ENCODE measurements at places on chromosomes 1 and 21.

DNA sequence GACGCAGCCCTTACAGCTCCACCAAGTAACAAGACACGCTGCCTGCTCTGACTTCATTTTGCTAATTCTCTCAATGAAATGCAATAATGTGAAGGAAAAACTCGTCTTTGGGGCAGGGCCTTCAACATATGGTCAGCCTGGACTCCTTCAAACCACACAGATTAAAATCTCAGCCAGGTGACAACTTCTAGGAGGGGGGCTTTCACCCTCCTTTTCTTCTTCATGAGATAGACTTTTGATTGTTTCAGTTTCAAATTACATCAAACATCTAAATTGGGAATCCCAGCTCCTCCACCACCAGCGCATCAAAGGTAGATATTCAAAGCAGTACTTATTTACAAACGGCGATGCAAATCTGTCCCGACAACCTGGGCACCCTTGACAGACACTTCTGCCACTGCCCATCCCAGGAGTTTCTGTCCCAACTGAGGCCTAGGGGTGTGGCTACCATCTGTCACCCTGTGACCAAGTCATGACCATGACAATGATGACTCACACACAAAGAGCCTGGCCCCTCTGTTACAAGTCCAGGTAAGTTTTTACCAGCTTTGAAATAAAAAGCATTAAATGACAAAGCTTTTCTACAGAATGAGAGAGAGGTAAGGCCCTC is 29.7 kb downstream of the SSBP3 start:
- no peak for DNase-seq

GRCh38 chr1:41879617-41880016 is 39.1 kb downstream of the HIVEP3 start:
- DNase-seq: no peak

GRCh38 chr1:24130385-24130784 is 12.6 kb downstream of the IL22RA1 start:
- no peak for DNase-seq

GRCh38 chr21:33712022-33712803 is 69.9 kb downstream of the ITSN1 start:
- no peak for DNase-seq

DNA sequence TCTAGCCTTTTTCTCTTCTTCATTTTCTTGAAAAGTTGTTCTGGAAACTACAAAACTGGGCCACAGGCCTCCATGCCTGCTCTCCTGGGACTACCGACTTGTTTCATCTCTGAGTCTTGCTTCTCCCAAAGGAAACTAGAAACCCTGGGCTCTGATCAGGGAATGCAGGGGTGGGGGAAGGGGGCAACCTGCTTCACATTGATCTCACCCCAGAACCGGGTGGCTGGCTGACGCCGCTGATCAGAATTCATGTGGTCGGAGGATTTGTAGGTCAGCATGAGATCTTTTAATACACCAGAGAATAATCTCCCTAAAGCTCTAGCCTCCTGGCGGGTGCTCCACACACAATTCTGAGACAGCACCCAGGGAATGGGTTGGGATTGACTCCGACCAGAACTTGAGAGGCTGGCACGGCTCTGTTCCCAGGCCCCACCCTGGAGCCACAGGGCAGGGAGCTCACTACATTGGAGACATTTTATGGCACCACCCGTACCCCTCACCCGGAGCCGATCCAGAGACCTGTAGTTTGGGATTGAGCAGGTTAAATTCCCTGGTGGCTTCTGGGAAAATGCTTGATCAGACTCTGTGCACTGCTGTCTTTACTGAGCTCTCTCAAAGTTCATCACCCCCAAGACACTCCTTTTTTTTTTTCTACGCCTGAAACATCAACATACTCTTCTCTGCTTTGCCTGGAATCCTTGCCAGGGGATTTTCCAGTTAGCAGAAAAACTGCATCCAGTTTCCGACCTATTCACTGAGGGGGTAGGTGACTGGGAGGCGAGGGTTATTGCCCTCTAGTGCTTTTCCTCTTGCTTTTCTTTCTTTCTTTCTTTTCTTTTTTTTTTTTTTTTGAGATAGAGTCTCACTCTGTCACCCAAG is 12.2 kb upstream of the ARHGEF10L start:
- DNase-seq: no peak

- no peak for DNase-seq
These were observed 21.5 kb upstream of the LYST start for GRCh38 chr1:235888119-235888643.

GRCh38 chr1:91783423-91784170 is 102.4 kb downstream of the TGFBR3 start:
- DNase-seq: no peak

DNA sequence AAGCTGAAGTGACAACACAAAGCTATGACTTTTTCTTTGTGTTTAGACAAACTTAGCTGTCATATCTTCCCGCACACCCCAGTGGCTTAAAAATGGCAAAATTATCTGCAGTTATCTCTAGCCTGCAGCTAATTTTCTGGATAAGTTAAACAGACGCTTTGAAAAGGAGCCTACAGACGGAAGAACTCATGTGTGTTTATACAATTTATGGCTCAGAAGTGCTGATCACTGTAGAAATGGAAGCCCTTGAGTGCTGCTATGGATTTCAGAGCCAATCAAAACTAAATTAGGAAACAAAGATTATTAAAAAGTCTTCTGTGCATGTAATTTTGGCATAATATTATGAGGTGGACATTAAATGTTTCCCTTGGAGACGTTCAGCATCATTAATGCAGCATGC is 11.6 kb downstream of the NTNG1 start:
- DNase-seq: no peak

DNA sequence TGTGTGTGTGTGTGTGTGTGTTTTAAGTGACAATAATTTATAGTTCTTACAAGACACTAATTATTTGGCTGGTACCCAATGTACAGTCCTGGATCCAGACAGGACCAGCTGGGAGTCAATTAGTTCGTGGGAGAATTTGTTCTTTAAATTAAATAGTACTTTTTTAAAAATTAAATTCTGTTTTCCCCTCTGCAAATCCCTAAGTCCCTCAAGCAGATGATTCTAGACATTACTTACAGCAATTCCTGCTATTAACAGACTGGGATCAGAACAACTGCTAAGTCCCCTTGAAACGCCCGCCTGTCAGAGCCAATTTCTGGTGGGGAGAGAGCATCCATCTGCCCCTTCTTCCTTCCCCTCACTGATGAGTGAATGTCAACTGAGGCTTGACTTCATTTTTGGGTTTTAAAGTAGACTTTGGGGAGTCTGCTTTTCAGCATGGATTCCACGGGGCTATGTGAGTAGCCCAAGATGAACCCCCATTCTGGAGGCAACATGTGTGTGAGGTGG is 83.9 kb downstream of the SMYD2 start:
- DNase-seq: no peak

DNA sequence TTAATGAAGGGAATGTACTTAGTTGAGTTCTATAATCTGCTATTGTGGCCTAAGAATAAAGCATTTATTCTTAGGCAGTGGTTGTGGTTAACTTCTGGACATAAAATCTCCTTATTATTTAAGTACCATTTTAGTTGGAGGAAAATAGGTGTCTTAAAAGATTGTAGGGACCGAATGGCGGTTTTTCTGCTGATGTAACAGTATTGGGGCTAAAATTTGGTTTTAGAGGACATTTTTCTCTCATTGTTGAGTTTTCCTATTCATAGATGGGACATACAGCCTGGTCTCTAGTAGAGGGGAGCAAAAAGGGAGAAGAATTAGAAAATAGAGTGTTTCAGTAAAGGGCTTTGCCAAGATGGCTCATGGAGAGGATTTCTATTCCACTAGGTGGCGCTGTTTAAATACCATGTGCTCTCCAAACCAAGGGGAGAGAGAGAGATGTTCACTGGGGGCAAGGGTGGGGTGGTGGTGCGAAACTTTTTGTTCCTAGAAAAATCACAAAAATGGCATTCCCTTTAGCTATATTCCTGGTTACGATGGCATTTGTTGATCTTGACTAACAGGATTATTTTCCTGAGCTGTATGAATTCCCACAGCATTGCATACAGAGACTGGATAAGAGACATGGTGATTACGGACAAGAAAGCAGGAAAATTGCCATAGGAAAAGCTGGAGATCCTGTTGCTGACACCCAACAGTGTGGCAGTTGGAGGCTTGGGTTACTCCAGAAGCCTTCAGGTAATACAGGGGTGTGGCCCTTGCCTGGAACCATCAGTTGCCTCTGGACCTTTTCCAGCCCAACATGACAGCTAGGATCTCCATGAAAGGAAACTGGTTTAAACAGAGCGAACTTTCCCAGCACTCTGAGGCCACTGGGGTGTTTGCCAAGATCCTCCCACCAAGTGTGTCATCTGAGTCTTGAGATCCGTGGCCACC is 18.2 kb upstream of the FCGR2A start:
- DNase-seq: peak; percentile 25

GRCh38 chr1:5200006-5200405 is 545.6 kb downstream of the AJAP1 start:
- DNase-seq: no peak

DNA sequence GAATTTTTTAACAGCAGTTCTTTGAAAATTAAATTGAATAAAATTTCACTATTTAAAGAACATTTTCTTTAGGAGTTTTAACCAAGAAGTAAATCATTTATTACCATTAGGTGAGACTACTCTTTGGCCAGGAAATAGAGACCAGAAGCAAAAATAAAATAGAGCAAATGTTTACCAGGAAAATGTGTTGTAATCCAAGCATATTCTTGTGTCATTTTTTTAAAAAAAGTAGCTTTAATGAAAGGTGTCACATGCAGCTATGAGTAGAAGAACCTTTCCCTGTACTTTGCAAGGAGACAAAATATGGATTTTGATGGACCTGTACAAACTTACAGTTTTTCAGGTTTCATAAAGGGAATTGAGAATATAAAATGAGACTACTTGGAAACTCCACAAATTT is 140.8 kb downstream of the NFIA start:
- DNase-seq: no peak

GRCh38 chr1:21764615-21765423 is 18.1 kb downstream of the USP48 start:
- no peak for DNase-seq

GRCh38 chr1:236018885-236019453 is 45.9 kb downstream of the NID1 start:
- no peak for DNase-seq

DNA sequence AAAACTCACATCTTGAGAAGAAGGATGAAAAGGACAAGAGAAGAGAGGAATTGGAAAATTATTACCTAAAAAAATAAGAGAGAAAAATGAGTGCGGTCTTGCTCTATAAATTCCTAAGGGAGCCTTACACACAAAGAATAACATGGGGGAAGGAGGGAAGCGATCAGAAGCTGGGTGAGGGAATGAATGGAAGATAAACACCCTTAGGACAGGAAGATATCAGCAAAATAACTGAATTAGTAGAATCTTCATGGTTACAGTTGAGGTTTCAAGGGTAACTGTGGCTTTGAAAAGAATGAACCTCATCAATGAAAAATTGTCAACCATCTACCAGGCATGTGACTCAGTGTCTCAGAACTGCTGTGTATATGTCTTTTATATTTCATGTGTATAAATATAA is 192.5 kb upstream of the FOXD3 start:
- DNase-seq: no peak

DNA sequence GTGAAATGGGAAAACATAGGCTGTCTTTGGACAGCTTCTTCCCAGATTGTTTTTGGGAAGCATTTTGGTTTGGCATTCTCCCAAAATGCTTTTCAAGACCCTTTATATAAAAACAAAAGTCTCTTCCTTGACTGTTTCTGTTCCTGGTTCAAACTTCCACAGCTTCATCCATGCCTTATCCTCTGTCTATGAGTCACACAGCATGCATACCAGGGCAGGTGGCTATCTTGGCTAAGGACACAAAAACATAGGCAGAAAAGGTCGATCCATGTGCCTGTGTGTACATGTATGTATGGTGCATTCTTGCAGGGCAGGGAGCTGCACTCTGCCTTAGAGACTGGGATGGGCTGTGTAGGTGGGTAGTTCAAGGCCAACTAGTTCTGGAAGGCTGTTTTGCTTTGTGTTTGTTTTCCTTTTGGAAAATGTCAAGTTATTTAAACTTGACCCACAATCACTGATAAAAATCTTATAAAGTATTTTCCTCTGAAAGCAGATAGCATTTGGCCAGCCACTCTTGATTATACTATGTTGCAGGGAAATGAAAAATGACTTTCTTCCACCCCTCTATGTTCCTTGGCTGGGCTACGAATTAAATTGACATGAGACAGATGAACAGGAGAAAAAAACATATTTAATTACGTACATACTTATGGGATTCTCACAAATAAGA is 437.0 kb downstream of the SIPA1L2 start:
- no peak for DNase-seq

DNA sequence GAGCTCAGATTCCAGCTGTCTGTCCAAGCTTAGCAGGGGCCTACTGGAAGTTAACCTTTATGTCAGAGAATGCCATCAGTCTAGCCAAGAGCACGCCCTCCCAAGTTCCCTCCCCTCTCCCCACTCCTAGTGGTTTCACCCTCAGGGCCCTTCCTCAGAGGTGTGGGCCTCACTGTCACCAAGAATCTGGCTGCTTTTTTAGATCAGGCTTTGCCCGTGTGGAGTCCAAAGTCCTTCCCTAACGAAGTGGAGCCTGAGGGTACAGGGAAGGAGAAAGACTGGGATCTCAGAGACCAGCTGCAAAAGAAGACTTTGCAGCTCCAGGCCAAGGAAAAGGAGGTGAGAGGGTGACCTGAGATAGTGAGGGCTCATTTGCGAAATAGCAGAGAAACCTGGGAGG is 4.1 kb downstream of the C1orf74 start:
- no peak for DNase-seq

GRCh38 chr1:96087719-96088118 is 633.9 kb upstream of the PTBP2 start:
- no peak for DNase-seq

- no peak for DNase-seq
These were observed 185.9 kb downstream of the COQ8A start for GRCh38 chr1:227125929-227126545.

DNA sequence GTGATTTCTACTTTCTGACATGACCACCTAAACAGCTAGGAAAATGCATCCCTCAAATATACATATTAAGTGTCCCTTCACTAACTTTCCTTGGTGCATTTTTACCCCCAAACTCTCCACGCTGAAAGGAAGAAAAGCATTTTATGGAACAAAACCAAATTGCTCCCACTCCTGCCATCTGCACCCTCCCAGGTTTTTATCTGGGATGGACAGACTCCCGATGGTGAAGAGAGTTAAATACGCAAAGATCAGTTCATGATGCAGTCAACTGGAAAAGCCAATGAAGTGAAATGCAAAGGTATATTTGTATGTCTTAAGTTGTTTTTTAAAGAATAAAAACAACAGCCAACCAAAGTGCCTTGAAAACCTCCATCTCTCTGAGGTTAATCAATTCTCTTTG is 2.7 kb downstream of the DSTYK start:
- no peak for DNase-seq

- no peak for DNase-seq
These were observed 15.2 kb upstream of the ST3GAL3 start for GRCh38 chr1:43691871-43692815.

- DNase-seq: no peak
These were observed 24.8 kb upstream of the SLC22A15 start for GRCh38 chr1:115951560-115951959.
